ENCODE measurements at places on chromosomes 5 and 9.

DNA sequence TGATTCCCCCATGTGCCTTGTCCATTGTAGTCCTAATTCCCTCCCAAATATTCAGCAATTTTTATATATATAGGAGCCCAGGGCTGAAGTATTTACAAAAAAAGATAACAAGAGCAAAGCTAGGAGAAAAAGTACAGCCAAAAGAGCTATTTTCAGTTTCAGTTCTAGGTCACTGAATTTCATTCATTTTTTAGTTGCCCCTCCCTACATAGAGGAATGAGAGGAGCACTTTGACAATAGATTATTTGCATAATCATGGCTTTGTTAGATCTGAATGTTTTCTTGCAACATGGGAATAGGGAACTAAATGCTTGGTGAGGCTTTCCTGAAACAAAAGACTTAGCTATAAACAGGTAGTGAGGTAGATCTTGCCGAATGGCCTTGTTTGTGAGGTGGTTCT lies 15.3 kb upstream of the F2RL2 start:
- no peak for DNase-seq

DNA sequence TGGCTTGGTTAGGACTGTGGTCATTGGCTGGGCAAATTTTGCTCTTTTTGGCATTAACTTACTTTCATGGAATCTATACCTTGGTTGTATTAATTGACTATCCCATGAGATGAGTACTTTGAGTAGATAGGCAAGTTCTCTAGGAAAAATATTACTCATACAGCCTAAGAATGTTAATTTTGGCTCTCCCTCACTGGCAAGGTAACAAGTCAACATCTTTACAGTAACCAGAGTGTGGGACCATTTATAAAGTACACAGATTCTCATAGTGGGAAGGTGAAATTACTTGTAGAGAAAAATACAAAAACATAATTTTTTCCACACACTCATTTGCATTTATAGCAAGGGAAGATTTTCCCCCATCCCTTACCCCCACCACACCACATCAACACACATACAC lies 154.6 kb upstream of the ZNF608 start:
- DNase-seq: no peak

DNA sequence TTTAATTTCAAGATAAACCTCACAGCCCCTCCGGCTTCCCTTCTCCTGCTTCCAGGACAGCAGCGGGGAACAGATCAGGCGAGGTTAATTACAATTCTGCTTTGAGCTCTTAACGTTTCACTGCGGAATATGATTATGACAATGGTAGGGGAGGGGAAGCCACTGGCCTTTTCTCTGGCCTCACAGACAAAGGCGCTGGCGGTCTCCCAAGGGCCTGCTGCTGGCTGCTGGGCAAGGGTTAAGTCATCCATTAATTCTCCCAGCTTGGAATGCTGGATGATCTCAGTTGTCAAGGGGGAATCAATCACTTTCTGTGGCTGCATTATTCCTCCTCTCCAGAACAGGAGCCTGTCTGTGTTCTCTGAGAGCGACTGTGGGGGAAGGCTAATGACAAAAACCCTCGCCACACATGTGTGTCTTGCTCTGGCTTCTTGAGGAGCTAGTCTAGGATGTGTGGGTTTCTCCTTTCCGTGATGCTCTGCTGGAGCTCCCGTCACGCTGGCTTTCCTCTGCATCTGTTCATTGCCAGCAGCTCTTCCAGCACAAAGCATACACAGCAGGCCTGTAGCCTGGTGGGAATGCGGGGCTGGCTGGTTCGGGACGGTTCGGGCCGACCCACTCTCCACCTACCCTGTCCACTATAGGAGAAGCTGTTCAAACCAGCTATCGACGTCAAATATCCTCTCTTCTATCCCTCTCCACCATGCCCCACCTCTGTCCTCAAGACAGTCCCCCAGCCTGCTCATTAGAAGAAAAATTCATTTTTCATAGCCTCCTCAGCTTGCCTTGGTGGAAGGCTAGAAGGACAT lies 82.8 kb downstream of the DCP2 start:
- no peak for DNase-seq

DNA sequence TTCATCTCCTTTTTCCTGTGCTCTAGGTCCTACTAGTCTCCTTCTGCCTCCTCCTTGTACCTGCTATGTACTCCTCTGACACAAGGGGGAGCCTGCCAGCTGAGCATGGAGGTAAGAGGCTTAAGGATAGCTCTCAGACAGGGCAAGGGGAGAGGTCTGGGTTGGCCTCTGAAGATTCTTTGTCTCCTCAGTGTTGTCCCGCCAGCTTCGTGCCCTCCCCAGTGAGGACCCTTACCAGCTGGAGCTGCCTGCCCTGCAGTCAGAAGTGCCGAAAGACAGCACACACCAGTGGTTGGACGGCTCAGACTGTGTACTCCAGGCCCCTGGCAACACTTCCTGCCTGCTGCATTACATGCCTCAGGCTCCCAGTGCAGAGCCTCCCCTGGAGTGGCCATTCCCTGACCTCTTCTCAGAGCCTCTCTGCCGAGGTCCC lies 3.8 kb downstream of the CREB3 start:
- no peak for DNase-seq

GRCh38 chr5:116740771-116741170 lies 166.1 kb upstream of the SEMA6A start:
- no peak for DNase-seq

DNA sequence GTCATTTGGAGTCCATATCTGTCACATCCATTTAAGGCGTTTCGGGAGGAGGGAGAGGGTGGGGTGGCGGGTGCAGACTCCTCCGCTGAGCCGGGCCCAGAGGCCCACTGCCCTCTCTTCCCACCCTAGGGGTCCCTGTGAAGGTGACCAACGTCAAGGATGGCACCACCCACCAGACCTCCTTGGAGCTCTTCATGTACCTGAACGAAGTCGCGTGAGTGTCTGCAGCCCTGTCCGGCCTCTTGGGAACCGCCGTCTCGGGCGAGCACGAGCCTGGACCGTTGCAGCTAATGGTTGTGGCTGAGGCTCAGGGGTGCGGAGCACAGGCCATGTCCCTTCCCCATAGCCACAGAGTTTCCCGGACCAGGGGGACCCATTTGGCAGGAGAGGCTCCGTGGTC lies 34.8 kb downstream of the ASS1 start:
- DNase-seq: no peak

DNA sequence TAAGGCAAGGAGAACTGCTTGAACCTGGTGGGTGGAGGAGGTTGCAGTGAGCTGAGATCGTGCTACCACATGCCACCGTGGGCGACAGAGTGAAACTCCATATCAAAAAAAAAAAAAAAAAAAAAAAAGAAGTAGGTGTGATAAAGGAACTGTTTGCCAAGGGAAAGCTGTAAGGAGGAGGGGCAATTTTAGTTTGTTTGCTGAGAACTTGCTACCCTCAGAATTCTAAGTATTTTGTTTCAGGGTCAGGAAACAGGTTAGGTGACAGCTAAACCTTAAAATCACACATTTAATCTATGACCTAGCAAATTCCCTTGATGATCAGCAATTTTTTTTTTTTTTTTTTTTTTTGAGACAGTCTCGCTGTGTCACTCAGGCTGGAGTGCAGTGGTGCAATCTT lies 7.2 kb upstream of the ARRDC3 start:
- no peak for DNase-seq

DNA sequence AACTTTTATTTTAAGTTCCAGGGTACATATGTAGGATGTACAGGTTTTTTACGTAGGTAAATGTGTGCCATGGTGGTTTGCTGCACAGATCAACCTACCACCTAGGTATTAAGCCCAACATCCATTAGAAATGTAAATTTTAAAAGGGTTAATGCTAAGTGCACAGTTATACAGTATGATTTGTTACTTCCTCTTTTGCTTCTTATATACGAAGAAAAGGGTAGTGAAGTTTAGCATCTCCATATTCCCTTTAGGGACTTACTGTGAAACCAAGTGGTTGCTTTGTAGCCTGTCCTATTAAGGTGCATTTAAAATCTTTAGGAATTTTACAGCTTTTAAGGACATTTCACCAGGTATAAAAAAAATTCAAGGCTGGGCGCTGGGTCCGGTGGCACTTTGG lies 46.4 kb downstream of the RBM27 start:
- no peak for DNase-seq

DNA sequence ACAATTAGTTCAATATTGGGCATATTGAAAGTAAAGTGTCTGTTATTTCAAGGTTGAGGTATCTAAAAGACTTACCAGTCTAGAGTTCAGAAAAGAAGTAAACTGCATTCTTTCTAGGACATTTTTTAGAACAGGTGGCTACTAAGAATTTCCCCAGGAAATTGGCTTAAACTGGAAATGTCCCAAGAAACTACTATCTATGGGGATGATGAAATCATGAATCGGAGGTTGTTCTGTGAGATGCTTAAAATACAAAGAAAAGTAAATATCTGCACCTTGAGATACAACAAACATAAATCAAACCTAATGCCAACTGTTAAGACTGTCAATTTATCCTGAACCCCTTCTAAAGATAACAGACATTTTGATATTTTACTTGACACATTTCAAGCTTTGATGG lies 226.5 kb upstream of the NREP start:
- DNase-seq: no peak

- no peak for DNase-seq
Measured at GRCh38 chr9:80020530-80020929, 448.8 kb downstream of the TLE4 start.

DNA sequence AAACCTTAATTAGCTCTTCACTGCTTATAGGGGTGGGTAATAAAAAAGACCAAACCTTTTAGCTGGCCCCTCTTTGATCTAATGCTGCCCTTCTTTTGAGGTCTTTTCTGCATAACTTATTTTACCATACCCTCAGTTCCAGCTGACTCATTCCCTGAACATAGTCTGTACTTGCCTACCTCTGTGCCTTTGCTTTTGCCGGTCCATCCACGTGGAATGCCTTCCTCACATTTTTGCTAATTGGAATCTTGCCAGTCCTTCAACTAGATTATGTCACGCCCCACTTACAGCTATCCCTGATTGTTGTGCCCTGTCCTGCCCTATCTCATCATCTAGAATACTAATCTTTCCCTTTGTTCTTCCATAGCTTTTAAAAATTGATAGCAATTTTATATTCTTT lies 44.2 kb downstream of the FAF2 start:
- DNase-seq: no peak

GRCh38 chr9:132040808-132041207 lies 38.9 kb downstream of the MED27 start:
- no peak for DNase-seq

DNA sequence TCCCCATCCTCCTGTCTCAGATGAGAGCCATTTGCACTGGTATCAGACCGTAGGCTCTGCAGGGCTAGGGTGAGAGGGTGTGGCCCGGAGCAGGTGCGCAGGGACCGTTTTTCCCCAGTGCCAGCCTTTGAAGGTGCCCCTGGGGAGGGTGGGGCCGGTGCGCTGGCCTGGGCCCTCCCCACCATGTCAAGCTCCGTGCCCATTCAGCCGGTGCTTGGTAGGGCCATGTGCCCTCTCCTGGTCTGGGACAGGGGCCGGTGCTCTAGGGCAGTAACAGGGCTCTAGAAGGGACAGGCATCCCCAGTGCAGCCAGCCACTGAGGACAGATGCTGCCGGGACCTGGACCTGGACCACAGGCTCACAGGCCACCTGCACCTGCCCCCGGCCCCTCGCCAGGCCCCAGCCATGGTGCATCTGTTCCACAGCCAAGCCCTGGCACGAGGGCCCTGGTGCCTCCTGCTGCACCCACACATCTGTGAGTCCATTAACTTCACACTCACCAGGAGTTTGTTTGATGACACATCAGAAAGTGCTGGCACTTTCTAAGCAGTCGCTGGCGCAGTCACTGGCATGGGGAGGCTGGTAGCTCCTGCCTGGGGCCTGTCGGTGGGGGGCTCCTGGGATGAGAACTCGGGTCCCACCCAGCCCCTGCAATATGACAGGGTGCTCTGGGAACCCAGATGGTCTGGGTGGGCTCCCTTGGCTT lies 5.0 kb upstream of the QRFP start:
- DNase-seq: no peak

GRCh38 chr5:107149243-107150005 lies 521.3 kb downstream of the EFNA5 start:
- no peak for DNase-seq

GRCh38 chr5:41256400-41256799 lies 43.1 kb upstream of the C6 start:
- no peak for DNase-seq

DNA sequence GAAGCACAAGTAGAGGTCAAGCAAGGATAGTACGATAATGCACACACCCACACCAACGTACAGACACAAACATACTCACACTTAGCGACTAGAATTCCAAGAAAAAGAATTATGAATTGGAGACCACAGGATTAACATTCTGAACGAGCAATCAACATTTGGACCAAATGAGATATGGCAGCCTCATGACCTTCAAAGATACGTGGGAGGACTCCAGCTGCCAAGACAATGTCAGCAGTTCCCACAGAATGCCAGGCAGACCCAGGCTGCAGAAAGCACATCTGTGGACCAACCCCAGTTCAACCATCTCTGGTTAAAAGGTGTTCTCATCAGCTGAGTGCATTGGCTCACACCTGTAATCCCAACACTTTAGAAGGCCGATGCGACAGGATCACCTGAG lies 187.6 kb upstream of the GRAMD2B start:
- no peak for DNase-seq

DNA sequence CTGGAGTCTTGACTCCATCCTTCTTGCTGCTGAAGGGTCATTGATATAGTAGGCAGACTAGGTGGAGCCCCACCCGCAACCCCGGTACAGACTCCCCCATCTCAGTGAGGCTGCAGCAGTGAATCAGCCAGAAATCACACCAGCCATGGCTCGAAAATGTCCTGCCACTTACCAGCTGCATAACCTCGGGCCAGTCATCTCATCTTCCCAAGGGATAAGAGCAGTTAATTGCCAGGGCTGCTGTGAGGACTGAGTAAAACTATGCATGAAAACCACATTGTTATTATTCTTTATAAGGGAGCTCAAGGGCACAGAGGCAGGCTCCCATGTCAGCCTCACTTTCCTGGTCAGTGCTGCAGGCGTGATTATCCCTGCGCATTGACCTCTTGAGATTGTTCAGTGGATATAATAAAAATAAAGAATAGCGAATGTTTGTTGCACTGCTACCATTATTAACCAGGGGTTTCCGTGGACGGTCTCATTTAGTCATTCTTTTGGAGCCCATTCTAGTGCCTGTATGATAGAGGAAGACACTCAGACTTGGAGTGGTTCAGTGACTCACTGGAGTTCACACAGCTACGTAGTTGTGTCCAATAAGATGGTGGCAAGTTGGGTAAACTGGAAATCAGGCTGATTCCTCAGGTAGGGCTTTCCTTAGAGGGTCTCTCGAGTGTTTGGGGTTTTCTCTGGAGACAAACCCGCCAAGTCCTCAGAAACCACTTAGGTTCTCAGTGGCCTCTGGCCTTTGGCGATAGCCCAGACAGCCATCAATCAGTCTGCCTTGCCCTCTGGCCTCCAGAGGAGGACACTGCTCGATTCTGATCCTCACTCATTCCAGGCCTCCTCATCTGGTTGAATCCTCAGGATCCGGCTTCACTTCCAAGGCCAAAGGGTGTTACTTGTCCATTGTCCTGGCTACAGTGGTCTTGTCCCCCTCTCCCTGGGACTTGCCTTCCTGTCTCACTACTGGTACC lies 39.9 kb downstream of the COL15A1 start:
- DNase-seq: no peak

DNA sequence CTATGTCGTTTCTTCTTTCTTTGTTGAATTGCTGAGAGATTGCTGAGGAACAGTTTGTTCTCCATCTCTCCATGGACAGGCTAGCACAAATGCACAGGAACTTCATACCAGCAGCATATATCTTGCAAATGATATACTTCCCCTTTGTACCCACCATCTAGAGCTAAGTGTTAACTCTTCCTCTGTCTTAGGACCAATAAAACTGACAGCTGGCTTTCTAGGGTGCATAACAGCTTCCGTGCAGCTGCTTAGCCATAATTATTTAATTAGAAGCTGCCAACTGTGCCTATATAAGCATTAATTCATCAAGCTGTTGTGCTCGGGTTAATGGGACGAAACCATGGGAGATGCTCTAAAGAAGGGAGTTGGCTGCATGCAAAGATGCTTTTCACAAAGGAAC lies 38.7 kb downstream of the KCTD16 start:
- DNase-seq: no peak

Data from activated CD8-positive, alpha-beta memory T cell treated with anti-CD3 and anti-CD28 coated beads for 1 hour (primary cell).